ENCODE measurements at places on chromosomes 2 and 18.
A peak's percentile ranks its signal among the peaks of the same experiment; 100 is the strongest.

DNA sequence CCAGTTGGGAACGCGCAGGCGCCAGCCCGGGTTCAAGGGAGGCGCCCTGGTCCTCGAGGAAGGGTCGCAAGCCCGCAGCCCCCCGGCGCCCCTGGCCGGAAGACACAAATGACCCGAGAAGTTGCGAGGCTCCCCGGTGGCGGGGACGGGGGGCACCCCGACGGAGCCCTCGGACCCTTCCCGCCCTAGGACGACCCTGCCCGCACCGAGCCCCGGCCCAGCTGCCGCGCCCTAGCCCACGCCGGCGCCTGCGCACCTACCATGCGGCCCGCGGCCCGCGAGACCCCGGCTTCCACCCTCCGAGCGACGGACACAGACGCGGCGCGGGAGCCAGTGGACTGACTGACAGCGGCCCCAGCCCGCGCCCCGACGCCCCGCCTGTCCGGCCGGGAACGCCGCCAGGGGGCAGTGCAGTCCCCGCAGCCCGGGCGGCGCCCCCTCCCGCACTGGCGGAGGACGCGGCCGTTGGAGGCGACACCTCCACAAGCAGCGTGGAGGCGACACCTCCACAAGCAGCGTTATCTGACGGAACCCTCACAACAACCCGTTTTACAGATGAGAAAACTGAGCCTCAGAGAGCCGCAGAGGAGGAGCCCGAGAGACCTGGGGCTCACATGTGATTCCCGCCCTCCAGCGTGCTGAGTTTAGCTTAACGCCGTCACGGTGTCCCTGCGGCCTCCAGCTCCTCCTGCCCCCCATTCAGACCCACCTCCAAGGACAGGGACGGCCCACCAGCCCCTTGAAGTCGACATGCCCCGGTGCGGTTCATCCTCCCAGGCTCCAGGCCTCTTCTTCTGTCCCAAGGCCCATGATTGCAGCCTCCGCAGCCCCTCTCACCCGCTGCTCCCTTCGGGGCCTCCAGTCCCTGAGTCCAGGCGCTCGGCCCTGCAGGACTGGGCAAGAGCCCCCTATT, at the start of gene NMUR1:
Gene NMUR1, minus strand, starts transcription at position 347 of the 913 bp plus-strand sequence. Its CDS starts 84 bp downstream, at position 263.
- peak; percentile 43 for DNase-seq

DNA sequence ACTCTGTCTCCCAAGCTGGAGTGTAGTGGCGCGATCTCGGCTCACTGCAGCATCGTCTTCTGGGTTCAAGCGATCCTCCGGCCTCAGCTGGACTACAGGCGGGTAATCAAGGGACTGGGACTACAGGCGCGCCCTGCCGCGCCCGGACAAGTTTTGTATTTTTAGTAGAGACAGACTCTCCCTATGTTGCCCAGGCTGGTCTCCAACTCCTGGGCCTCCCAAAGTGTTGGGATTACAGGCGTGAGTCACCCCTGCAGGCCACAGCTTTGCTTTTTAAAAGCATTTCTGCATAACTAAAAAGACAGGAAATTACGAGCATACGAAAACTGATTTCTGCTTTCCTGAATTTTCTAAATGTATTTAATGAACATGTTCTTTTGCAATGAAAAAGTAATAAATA, 916 bp upstream of the OSBPL1A start:
- no peak for DNase-seq

- peak; percentile 86 for DNase-seq
Measured at GRCh38 chr2:11583840-11584524, 50.1 kb downstream of the GREB1 start.

DNA sequence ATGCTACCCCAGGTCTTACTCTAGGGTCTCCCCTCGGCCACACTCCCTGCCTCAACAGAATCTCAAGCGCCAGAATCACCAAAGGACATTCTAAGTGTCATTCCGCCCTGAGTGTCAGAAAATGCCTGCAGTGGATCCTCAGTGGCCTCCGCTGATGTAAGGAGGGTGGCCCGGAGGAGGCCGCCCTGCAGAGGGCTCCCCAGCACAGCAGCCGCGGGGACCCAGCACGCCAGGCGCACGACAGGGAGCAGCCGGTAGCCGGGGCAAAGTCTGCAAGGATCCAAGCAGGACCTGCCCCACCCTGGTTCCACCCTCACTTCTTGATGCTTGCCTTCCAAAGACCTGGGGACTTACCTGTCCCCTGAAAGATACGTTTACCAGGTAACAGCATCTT, 54.2 kb upstream of the ID2 start:
- no peak for DNase-seq

GRCh38 chr2:20994130-20994529, 49.7 kb downstream of the APOB start:
- no peak for DNase-seq

GRCh38 chr18:59957957-59958356, 58.2 kb downstream of the PMAIP1 start:
- peak; percentile 94 for DNase-seq

DNA sequence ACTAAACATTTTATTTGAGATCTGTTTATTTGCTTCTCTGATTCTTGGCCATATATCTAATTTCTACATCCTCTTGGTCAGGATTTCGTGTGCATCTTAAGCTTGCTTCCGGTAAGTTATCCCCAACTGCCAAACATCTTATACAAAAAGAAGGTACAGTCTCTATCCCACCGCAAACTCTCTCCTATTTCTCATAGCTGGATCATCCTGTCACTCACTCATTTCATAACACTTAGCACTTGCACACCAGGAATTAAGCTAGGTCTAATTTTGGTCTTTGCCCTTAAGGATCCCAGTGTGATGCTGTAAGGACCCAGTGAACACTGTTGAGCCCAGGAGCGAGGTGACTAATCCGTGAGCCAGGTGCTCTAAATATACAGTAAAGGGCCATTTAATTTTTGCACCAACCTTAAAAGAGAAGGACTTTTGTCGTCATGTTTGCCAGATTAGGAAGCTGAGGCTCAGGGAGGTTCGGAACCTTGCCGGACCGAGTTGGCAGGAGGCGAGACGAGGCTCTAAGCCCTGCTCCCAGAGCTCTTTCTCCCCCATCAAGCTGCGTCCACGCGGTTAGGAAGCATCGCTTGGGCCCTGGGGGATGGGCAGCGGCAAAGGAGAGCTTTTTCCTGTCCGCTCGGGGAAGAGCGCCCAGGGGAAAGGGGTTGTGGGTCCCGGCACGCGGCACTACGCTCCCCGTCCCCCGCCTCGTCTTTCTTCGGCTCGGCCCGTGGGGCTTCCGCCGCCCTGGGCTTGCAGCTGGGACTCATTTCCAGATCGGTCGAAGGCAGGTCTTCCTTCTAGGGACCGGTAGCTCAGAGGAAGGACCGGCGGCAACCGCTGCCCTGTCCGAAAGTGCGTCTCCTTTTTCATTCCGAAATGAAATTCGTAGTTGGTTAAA, 4.1 kb upstream of the ITPRIPL1 start:
- no peak for DNase-seq
